ENCODE measurements at places on chromosomes 5 and 9.

DNA sequence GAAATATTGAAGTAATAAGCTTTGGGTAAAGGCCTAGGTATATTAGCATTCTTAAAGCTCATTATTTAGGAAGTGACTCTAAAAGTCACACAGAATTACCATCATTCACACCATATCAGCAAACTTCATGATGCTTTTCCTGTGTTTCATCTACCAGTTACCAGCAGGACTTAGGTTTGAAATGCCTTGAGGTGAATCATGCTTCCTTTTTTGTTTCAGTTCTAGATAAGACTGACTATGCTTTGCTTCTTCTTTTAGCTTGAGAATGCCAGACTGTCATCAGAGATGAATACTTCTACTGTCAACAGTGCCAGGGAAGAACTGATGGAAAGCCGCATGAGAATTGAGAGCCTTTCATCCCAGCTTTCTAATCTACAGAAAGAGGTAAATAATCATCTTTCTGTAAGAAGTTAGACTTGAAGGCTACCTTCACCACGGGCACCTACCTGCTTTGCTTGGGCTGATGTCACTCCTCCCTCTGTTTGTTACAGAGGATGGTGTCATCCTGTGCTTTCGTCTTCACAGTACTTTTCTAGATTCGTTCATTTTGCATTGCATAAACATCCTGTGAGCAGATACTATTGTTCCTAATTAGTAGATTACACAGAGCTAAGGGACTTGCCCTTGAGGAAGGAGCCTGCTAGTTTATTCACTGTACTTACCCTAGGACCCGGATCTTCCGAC, 34.7 kb downstream of the LMNB1 start:
- DNase-seq: peak; percentile 33

DNA sequence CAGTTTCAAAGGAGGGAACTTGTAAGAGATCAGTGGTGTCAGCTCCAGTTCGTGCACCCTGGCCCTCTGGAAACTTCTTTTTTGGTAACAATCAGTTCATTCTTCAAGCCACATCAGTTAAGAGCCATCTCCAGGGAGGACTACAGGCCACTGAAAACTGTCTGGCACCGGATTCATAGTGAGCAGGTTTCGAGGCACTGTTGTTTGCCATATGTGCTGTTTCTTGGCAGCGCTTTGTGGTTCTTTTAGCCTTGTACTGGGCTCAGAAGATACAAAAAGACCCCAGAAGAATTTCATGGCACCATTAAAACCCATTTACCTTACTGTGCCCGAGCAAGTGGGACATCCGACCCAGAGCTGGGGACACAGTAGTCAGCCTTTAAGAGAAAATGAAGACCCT, 68.5 kb downstream of the OTULIN start:
- no peak for DNase-seq

DNA sequence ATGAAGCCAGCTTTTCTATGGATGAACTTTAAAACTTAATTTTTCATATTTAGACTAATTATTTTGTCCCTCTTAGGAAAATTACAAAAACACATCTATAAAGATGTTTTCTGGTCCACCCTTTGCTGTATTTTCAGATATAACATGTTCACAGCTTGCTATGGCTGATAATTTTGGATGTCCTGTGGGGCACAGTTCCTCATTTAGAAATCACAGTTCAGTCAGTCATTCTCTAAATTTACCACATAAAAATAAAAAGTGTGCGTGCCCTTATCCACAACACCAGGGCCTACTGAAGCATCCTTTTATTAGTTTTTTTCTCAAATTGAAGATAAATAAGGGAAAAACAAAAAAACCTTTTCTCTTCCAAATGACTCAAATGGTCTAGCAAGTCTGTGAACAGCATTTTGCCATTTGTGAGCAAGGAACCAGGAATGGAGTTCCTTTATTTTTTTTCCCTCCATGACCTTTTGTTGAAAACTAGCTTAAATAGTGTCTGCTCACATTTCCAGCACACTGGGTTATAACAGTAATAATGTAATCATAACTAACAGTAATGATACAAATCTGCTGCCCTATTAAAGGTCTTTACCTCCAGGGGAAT, 87.1 kb downstream of the CEMIP2 start:
- DNase-seq: no peak

DNA sequence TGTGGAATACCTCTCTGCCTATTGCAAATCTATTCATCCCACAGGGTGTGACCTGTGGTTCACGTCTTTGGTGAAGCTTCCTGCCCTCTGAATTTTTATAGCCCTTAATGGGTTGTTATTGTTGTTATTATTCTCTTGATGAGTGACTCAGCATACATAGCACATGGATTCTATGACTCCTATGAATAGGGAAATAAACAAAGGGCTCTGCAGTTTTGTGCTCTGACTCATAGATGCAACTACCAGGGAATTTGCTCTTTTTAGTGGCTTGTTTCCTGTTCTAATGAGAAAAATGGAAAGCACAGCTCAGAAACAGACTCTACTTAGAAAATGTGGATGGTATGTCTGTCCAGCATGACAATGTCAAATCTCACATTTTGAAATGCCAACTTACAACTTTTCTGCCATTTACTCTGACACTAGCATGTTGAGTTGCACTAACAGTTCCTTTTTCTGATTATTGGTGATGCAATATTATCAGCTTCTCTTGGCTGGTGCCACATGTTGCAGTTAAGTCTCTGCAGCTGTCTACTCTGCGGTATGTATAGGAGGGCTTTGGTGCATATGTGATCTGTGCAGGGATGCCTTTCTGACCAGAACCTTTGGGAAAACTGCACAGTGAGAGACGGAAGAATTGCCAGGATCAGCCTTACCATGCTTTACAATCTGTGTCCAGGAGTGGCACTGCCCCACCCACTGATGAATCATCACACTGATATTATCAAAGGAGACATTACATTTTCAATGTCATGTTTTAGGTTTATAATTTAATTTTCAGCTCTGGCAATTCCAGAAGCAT, 996.4 kb upstream of the WWC1 start:
- DNase-seq: no peak

- no peak for DNase-seq
Measured at GRCh38 chr5:102971676-102972293, 148.2 kb downstream of the GIN1 start.

All from activated naive CD4-positive, alpha-beta T cell treated with anti-CD3 and anti-CD28 coated beads, Interleukin-2, amount 50 U/mL, for 16 hours (primary cell).